ENCODE measurements at places on chromosomes 5 and 9.
A peak's percentile ranks its signal among the peaks of the same experiment; 100 is the strongest.

- DNase-seq: peak; percentile 65
Observed at GRCh38 chr5:38467353-38468040, 88.9 kb downstream of the LIFR start.

- DNase-seq: peak; percentile 48
Observed at GRCh38 chr9:20873240-20873865, 158.1 kb downstream of the HACD4 start.

DNA sequence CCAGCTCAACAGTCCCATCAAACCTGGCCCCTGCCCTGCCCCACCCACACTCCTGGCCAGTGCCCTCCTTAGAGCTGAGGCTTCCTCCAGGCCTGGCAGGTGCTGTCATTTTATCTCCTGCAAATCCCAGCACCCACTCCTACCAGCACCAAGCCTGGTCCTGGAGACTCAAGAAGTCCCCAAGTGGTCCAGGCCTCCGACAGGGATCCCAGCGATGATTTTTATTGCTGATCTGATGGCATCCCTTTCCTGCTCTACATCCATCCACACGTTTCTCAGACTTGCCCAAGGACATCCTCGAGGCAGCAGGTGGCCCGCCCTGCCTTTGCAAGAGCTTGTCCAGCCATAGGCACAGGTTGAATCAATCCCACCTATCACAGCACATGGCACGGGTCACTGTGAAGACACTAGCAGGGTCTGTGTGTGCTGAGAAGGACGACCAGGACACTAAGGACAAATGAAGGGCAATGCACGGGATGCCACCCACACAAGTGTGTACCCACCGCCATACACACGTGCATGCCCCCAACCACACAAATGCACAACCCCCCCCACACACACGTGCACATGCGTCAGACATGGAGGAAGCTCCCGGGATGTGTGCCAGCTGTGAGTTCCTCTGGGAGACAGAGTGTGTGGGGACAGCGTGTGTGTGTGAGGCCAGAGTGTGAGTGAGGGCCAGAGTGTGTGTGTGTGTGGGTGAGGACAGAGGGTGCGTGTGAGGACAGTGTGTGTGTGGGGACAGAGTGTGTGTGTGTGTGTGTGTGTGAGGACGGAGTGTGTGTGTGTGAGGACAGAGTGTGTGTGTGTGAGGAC lies 62.4 kb upstream of the UBAC1 start:
- peak; percentile 82 for DNase-seq

GRCh38 chr9:84138541-84138940 lies 157.9 kb downstream of the RMI1 start:
- no peak for DNase-seq

- no peak for DNase-seq
Observed at GRCh38 chr5:152303841-152304240, 101.2 kb downstream of the NMUR2 start.

DNA sequence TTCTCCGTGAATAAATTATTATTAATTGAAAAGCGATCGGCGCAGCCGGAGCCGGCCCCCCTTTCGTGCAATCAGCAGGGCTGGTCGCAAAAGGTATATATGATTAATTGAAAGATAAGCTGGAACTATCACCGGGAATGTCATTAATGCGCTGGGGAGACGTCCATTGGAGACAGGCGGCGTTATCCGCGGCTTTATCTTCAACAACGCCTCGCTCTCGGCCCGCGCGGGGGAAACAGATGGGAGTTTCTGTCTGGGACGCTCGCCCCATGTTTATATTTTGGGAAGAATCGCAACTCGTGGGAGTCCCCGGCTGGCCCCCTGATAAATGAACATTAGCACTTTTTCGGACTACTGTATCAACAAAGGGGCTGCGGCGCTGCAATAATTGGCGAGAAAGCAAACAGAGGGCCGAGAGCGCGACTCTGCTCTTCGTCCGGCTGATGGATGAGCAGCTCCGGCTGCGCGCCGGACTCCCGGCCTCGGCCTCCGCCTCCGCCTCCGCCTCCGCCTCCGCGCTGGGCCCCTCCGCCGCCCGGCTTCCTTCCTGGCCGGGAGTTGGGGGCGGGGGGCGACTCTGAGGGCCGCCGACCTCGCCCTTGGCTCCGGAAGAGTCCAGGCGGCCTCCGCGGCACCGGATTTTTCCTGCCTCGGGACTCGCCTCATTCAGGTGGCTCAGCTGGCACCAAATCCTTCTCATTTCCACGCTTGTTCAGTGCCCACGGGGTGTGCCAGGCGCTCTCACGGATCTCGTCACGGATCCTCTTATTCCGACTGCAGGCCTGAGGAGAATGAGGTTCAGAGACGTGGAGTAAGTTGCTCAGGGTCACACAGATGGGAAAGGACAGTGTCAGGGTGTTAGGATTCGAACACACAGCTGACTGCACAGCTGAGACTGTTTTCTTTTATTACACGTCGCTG lies 3.6 kb upstream of the NKX2-5 start:
- no peak for DNase-seq

DNA sequence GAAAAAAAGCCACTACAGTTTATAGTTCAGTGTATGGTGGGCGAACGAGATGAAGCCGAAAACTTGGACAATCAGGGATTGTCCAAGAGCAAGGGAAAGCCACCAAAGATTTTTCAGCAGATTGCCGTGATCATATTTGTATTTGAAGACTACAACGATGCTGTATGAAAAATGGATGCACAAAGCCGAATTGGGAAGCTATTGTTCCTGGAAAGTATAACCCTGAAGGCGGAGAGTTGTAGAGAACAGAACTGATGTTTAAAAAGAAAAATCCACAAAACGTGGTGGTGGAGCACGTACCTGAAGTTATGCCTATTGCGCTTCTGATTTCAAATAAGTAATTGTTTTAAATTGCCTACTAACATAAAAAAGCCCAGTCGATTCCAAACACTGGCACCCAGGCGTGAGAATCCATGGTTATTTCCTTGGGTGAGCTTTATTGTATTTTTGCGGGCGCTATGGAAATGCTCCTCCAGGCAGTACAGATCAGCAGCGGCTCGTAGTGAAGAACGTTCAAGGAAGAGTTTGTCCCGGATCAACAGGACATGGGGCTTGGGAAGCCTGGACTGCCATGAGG lies 772 bp upstream of the TARS1 start:
- peak; percentile 53 for DNase-seq

DNA sequence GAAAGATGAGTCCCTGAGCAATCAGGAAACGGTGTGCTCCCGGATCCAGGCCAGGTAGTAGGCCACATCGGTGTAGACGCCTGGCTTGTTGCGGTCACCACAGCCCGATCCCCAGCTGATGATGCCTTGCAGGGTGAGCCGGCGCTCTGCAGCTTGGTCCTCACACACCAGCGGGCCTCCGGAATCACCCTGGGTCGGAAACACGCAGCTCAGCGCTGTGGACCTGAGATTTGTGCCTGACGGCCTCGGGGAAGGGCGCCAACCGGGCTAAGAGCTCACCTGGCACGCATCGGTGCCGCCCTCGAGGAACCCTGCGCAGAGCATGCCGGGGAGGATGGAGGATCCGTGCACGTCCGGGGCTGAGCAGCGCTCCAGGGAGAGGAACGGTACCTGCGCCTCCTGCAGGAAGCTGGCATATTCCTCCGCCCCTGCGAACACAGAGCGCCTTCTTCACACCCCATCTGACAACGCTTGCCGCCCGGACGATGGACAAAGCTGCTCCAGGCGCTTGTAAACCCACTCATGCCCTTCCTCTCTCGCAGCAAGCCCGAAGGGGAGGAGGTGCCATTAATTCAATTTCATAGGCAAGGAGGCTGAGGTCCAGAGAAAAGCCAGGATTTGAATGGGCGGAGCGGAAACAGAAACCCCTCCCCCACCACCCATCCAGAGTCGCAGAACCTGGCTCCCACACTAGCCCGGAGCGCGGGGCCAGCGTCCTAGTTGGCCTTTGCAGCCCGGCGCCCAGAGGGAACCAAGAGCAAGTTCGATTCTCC lies 2.0 kb upstream of the PFN3 start:
- peak; percentile 74 for DNase-seq

DNA sequence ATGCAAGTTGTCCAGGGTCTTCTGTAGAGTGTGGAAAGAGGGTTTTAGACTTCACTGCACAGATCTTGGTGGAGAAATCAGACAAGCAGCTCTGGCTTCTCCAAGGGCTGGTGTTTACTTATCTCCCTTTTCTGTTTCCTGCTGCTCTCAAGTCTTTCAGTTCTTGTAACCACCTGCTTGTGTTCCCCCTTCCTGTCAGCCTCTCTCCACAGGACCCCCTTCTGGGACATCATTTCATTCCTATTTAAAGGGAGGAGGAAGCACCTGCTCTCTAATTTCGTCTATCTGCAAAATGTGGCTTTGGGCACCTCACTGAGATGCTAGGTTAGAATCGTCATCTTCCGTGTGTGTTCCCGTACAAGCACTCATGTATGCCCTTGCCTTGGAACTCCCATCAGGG lies 636.2 kb downstream of the MTRR start:
- DNase-seq: no peak

DNA sequence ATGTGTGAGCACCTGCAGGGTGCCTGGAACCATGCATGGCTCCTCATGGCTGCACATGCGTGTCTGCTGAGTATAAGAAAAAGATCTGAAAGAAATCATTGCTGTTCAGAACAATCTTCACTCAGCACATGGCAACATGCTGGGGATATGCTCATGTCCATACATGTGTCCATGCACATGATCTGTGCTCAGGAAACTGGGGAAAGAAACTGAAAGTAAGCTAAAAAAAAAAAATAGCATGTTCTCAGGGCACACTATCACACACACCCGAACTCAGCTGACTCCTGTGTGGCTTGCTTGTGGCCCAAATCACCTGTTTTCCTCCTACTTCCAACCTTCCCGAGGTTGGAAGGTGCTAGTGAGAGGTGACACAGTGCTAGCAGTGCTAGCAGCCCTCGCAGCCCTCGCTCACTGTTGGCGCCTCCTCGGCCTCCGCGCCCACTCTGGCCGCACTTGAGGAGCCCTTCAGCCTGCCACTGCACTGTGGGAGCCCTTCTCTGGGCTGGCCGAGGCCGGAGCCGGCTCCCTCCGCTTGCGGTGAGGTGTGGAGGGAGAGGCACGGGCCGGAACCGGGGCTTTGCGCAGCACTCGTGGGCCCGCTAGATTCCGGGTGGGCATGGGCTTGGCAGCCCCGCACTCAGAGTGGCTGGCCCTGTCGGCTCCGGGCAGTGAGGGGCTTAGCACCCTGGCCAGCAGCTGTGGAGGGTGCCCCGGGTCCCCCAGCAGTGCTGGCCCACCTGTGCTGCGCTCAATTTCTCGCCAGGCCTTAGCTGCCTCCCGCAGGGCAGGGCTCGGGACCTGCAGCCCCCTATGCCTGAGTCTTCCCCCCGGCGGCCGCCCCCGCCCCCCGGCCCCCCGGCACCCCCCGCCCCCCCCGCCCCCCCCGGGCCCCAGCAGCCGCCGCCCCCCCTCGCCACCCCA lies 76.0 kb downstream of the GADD45G start:
- no peak for DNase-seq
